Activated naive CD8-positive, alpha-beta T cell treated with anti-CD3 and anti-CD28 coated beads, Interleukin-2, amount 50 U/mL, for 24 hours (primary cell): ENCODE measurements at places on chromosomes 12 and 14.

DNA sequence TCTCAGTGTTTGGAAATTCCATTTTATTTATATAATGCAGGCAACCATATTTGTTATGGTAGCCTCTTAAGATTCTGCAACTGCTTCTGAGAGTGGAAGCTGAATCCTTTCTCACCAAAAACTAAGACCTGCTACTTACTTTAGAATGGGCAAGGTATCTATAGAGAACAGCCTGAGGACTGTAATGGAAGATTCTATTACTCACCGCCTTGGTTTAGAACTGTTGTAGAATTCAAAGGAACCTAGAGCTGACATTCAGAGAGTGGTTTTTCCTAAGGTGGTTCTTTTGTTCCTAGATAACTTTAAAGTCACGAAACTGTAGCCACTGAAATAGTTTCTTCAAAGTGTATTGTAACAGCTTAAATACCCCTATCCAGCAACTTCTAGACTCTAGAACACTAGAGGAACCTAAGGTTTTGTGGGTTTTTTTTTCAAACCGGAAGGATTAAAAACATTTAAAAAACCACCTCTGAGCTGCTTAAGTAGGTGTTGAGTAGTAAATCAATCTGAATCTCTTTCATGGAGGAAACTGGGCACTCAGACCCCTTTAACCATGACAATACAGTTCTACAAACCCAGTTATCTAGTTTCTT is 4.2 kb downstream of the TDP1 start:
- no peak for DNase-seq

GRCh38 chr12:3191450-3191849 is 114.3 kb downstream of the TSPAN9 start:
- no peak for DNase-seq

- DNase-seq = peak; percentile 0
Observed at GRCh38 chr14:104891121-104891551, 26.1 kb downstream of the CEP170B start.

- DNase-seq = no peak
Observed at GRCh38 chr12:51953089-51953488, 1.6 kb downstream of the ACVR1B start.

DNA sequence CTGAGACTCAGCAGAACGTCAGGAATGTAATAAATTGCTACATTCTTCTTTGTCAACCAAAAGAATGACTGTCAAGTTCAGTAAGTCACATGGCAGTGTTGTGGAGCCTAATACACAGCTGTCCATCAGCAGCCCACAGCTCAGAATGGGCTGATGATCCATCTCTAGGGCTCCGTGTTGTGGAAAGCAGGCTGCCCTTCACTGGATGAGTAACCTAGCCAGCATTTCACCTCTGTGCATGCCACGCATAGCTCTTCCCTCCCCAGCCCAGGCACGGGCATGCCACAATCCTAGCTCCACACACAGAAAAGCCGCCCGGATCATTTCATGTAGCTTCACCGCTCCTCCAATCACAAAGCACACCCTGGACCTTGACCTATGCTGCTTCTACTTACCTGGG is 878.0 kb upstream of the TMEM132C start:
- no peak for DNase-seq

GRCh38 chr14:60331201-60332045 is 82.4 kb downstream of the PPM1A start:
- DNase-seq = peak; percentile 86

DNA sequence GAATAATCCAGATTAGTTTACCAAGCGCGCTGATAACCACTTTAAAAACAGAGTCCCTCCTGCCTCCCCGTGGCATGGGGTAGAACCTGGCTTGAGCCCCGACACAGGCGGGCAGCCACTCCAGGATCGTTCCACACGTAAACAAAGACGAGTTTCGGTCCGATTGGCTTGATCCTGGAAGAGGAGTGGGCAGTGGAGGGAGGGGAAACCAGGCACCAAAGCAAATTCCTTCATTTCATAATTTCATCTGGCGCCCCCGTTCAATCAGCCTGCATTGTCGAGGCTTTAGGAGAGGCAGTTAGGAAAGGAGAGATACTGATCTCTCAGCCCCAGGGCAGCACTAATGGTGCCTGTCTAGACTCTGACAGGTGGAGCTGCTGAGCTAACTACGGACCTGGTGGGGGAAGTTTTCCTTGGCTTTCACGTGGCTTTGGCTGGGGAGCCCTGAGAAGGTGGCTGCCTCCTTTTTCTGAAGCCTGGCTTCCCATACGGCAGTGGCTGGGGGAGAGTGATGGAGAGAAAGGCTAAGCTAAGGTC is 751 bp upstream of the GPRC5A start:
- peak; percentile 16 for DNase-seq

- DNase-seq = peak; percentile 55
Observed at GRCh38 chr14:90518941-90519256, 122.1 kb downstream of the CALM1 start.

GRCh38 chr14:90853116-90853515 is 36.9 kb upstream of the TTC7B start:
- no peak for DNase-seq

DNA sequence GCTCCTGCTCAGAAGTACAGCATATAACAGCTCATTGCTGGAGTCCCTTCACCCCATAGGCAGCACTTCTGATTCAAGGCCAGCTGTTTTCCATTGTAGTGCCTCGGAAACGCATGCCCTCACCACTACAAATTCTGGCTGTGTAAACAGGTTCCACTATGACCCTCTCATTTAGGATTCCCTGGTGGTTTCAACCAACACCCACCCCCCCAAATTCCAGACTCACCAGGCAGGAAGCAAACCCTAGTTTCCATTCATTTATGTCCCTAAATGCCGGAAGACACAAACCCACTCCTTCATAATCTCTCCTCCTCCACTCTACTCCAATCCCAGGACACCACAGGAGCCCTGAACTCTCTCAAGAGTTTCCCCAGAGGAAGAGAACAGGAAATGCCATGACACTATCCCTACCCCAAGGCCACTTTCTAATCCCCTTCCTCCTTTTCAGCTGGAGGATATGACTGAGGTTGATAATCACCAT is 75.9 kb upstream of the TMPO start:
- DNase-seq = no peak

- DNase-seq = no peak
Observed at GRCh38 chr14:51201890-51202289, 38.2 kb upstream of the TMX1 start.

DNA sequence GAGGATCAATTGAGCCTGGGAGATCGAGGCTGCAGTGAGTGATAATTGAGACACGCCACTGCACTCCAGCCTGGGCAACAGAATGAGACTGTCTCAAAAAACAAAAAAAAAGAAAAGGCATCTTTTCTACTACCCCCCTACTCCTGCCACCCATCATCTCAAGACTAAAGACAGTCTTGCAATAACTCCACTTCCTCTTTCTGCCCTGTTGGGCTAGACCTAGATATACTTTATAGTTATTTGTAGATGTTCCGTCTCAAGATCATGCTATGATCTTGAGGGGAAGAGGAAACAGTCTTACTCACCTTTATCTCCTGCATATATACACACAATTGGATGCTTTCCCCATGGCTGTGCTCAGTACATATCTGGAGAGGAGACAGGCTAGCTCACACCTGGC is 12.1 kb upstream of the ESPL1 start:
- no peak for DNase-seq

DNA sequence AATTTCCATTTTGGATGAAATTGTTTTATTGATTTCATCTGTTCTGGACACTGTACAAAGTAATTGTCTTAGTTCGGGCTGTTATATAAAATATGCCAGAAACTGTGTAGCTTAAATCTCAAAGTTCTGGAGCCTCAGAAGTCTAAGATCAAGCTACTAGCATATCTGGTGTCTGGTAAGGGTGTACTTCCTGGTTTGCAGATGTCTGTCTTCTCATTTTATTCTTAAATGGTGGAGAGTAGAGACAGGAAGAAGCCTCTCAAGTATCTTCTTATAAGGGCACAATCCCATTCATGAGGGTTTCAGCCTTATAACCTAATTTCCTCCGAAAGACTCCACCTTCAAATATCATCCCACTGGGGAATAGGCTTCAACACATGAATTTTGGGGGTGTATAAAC is 51.3 kb downstream of the MON2 start:
- no peak for DNase-seq

- DNase-seq = no peak
Observed at GRCh38 chr14:59126714-59127436, 61.6 kb upstream of the DAAM1 start.

DNA sequence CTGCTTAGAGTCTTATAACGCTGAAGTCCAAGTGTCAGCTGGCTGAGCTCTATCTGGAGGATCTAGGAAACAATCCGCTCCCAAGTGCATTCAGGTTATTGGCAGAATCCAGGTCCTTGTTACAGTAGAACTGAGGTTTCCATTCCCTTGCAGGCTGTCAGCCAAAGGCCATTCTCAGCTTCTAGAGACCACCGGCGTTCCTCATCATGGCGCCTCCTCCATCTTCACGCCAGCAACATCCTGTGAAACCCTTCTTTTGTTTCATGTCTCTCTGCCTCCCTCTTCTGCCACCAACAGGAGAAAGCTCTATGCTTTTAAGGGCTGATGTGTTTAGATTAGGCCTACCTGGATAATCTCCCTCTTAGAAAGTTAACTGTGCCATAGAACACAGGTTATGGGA is 133.0 kb upstream of the RASSF8 start:
- no peak for DNase-seq

GRCh38 chr12:96828169-96828789 is 78.8 kb upstream of the NEDD1 start:
- DNase-seq = no peak

GRCh38 chr14:45651890-45652289 is 398.9 kb upstream of the MIS18BP1 start:
- no peak for DNase-seq

DNA sequence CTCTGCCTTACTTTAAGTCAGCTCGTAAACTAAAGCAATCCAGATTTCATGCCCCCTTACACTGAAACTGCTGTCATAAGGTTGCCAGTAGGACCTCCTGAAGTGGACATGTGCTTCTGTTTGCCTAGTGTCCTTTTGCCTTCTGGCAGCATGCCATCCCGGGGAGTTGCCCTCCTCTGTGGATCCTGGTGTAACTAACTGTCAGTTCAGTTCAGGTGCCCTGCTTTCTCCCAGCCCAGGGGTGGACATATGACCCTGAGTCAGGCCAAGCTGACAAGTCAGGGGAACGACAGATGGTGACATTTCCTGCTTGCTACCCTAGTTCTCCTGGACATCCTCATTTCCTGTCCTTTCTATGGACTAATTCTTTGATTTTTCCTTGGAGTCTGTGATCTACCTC is 25.6 kb downstream of the AKAP6 start:
- no peak for DNase-seq

- DNase-seq = no peak
Observed at GRCh38 chr12:50052964-50053363, 4.4 kb upstream of the ASIC1 start.

GRCh38 chr12:27271206-27271605 is 27.1 kb downstream of the STK38L start:
- DNase-seq = no peak

DNA sequence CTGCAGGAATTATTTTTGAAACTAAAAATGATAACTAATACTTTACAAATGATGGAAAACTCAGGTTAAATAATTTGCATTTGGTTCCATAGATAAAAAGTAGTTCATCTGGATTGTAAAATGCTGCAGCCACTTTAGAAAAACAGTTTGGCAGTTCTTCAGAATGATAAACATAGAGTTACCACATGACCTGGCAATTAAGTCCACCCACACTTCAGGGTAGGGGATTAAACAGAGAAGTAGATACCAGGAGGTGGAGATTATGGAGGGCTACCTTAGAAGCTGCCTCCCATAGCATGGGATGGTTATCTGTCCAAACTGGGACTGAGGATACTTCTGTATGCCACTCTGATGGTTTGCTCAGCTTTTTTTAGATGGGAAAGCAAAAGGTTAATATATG is 22.2 kb downstream of the ARF6 start:
- no peak for DNase-seq

GRCh38 chr14:54643696-54644176 is 76.8 kb downstream of the SAMD4A start:
- no peak for DNase-seq

GRCh38 chr12:132583736-132584135 is 26.6 kb downstream of the LRCOL1 start:
- DNase-seq = no peak

GRCh38 chr12:14828892-14829291 is 14.4 kb downstream of the ART4 start:
- no peak for DNase-seq

GRCh38 chr12:24661657-24662096 is 287.2 kb downstream of the BCAT1 start:
- no peak for DNase-seq

DNA sequence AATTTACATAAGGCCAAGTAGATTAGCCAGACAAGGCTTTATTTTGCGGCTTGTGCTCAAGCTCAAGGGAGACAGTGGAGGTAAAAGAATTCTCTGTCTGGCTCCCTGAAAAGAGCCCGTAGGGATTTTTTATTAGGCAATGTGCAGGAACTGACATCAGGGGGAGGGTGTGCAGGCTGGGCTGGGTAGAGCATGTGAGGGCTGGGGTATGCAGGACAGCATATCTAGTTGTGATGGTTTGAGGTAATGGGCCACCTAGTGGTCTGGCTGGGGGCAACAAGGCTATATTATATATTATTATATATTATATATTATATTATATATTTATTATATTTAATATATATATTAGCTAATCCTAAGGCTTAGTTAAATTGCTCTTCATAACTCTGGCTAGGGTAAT is 102.1 kb downstream of the TMEM117 start:
- peak; percentile 2 for DNase-seq

DNA sequence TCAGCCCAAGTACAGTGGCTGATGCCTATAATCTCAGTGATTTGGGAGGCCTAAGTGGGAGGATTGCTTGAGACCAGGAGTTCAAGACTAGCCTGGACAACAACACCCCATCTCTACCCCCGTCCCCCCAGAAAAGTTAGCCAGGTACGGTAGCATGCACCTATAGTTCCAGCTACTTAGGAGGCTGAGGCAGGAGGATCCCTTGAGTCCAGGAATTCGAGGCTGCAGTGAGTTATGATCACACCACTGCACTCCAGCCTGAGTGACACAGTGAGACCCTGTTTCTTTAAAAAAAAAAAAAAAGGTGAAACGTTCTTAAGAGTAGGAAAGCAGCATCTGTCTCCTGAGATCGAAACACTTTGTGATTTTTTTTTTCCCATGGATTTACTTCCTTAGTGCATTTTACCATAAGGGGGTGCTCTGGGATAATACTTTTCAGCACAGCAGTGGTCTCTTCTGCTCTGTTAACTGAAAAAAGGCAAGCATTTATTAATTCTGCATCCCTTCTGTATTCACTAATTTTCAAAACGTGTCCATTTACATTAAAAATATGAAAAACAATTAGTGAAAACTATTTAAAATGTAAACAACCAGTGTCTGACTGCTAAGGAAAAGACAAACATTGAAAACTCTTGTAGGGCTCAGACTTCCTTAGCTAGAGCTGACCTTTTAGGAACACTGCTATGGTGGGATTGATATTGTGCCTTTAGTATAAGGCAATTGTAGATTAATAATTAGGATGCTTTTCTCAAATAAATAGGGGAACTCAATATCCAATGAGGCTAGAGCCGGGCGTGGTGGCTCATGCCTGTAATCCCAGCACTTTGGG is 31.2 kb upstream of the USP44 start:
- DNase-seq = no peak

GRCh38 chr14:63432888-63433552 is 110.2 kb downstream of the PPP2R5E start:
- DNase-seq = no peak
